ENCODE measurements at places on chromosomes 5 and 9.

DNA sequence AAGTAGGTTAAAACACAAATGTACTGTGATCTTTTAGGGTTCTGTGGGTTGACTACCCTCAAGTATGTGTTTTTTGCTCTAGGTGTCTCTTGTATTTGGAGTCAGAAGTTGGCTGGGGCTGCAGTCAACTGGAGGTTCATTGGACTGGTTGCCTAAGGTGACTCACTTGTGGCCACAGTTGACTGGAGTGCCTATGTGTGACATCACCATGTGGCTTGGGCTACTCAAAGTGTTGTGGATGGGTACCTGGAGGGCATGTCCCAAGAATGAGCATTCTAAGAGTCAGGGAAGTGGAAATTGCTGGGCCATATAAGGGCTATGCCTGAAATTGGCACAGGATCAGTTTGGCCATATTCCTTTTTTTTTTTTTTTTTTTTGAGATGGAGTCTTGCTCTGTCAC, 27.4 kb downstream of the SNX30 start:
- DNase-seq, result no peak

GRCh38 chr5:143979044-143979690, 167.2 kb downstream of the HMHB1 start:
- no peak for DNase-seq

- DNase-seq, result no peak
These were observed 455.1 kb upstream of the RGMB start for GRCh38 chr5:98318386-98318785.

DNA sequence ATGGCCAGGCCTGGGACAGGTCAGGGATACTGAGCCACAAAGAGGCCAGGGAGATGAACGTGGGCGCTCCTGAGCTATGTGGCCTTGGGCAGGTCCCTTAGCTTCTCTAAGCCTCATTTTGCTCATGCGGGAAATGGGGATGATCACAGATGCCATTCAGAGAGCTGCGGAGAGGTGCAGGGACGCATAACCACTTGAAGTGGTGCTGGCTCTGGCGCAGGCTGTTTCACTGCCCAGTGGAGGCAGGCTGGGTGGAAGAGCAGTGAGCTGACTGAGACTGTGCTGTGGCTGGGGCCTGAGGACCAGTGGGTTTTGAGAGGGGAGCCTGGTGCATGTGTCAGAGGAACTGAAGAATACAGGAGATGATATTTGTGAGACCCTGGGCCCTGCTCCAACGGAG, 18.4 kb downstream of the CXXC5 start:
- DNase-seq, result no peak

- peak; percentile 32 for DNase-seq
These were observed 24.0 kb downstream of the GALNT10 start for GRCh38 chr5:154214371-154215106.

DNA sequence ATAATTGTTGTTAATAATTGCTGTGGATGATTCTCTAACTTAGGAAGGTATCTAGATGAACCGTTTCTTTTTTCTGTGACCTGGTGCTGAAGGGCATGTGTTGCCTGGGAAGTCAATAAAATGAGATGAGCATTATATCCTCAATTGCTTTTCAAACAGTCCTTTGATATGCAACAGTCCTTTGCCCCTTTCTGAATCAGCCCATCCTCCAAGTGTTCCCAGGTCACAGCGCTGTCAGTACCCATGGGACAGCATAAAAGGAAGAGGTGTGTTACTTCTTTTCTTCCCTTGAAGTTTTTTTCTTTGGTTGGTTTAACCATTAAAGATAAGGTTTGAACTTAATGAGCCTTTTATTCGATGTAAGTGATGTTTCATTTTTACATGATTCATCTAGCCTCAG, 651.8 kb downstream of the SEMA5A start:
- no peak for DNase-seq

Measured in CD4-positive, alpha-beta T cell treated with Interleukin-15 for 4 hours (primary cell).